A549 (cell line): ENCODE measurements at places on chromosomes 6 and 20. TPM values are rescaled to one million over a fixed set of nuclear protein-coding genes. Genes with fewer than 3 reads are reported as not detected.

DNA sequence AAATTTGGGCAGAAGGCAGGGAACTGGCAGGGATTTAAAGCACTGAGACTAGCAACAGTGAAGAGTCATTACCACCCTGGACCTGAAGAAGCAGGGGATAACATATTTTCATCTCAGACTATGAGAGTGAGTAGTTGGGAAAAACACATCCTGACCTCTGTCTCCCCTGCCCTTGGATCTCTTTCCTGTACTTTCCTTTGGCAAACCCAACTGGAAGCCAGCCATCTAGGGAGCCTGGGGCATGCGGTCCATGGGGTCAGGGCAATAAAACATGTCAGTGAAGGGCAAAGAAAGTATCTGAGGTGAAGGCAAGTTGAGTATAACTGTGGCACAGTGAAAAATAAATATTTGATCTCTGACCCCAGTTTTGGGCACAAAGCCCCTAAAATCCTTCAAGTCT, 698.2 kb downstream of the DOK5 start:
- DNase-seq, result no peak

GRCh38 chr20:33689973-33690372, 3.8 kb upstream of the E2F1 start:
- DNase-seq, result no peak

DNA sequence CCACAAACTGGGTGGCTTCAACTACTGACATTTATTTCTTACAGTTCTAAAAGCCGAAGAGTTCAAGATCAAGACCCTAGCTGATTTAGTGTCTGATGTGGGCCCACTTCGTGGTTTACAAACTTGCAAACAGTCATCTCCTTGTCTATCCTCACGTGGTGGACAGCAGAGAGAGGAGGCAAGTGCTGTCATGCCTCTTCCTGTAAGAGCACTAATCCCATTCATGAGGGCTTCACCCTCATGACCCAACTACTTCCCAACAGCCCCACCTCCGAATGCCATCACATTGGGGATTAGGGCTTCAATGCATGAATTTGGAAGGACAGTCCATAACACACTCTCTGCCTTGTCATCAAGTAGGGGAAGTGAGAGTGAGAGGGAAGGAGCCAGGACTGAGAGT, 15.6 kb upstream of the ISM1 start:
- no peak for DNase-seq

DNA sequence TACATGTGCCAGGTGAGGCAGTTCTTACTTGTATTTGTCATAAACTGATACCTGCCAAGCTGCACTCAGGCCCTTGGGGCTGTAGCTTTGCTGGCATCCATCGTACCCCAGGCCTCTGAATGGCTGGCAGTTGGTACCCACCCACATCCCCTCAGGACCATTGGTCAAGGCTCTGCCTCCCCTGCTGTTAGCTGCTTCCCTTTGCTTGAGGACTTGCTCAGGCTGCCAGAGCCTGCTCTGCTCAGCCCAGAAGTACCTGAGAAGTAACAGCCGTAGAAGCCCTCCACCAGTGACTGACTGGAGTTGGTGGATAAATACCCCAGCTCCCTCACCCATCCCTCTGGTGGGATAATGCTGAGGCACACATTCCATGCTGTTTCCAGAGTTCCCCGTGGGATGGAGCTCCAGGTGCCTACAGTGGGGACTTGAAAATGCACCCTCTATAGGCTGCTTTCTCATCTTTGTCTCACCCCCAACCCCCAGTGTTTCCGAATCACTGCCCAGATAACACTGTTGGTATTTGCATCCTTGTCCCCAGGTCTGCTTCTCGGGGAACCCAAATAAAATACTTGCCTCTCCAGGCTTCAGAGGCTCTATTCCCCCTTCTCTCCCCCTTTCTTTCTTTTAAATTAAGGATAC, 7.3 kb downstream of the EBF4 start:
- DNase-seq, result no peak

DNA sequence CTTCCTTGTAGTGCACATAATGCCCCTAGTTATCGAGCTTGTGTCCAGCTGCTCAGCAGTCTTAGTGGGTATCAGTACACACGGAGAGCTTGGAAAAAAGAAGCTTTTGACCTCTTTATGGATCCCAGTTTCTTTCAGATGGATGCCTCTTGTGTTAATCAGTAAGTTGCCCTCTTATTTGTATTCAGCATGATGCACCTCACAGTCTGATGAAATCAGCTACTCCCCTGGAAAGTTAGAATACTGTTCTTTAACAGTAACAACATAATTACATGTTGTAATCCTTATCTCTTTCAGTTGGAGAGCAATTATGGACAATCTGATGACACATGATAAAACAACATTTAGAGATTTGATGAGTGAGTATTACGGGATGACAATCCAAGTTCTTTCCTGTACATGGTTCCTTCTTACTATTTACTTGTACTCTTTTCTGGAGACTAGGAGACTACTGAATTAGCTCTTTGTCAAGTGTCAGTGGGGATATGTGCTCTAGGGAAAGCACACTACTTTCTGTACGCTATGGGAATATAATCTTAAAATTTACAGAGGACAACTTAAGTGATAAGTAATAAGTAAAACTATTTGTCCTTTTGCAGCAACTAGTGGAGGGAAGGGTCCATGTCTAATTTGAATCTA, 39.1 kb downstream of the PGM3 start:
- DNase-seq, result no peak

DNA sequence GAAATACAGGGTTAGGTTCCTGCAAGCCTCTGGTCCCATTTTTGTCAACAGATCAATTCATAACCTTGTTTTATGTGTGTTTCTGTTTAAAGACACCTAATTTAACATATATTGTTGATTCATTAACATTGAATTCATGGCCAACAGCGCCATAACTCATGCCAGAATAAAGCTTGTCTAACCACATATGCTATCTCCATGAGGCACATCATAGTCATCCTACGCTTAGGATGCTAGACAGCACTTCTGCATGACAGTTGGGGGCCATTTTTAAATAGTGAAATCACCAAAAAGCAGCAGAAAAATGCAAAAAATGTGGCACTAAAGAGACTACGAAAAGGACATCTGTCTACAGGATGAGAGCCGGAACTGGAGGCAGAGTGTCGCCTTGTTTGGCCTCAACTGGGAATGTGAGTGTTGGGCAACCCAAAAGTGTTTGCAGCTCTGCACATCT, 37.9 kb downstream of the TRAM2 start:
- DNase-seq, result no peak

CCN2 gene
- polyA plus RNA-seq, result 32.0 to 47.4 TPM (median 40.5 TPM) in 3 replicates

C20orf144 gene
- 0.09 to 0.12 TPM (median 0.12 TPM) in 3 replicates for polyA plus RNA-seq

FAM209B gene
- polyA plus RNA-seq, result 0.20 to 0.70 TPM (median 0.46 TPM) in 3 replicates

LY86 gene
- not detected in 3 replicates for polyA plus RNA-seq

ROMO1 gene
- polyA plus RNA-seq, result 365 to 430 TPM (median 425 TPM) in 3 replicates
